NAMALWA (cell line): ENCODE measurements at places on chromosomes 7 and 10.

DNA sequence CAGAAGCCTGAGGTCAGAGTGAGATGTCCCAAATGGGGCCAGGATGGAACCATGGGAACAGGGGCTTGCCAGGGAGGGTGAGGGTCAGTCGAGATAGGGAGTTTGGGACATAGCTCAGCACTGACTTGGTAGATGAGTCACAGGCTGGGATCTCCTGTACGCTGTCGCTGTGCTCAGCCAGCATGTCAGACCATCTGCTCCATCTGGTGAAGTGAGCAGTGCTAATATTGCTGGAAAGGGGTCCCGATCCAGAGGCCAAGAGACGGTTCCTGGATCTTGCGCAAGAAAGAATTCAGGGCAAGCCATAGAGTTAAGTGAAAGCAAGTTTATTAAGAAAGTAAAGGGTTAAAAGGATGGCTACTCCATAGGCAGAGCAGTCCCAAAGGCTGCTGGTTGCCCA is 505.6 kb downstream of the GALNT17 start:
- DNase-seq = no peak

- peak; percentile 75 for DNase-seq
Observed at GRCh38 chr7:137985897-137986251, 16.0 kb downstream of the CREB3L2 start.

GRCh38 chr10:131446171-131446570 is 134.7 kb upstream of the TCERG1L start:
- no peak for DNase-seq

GRCh38 chr10:108849186-108849585 is 1074.1 kb downstream of the XPNPEP1 start:
- no peak for DNase-seq

- DNase-seq = no peak
Observed at GRCh38 chr10:127283576-127283975, 87.2 kb upstream of the INSYN2A start.

- DNase-seq = no peak
Observed at GRCh38 chr7:147380926-147381325, 1209.6 kb upstream of the C7orf33 start.

GRCh38 chr10:43160046-43160920 is 22.0 kb downstream of the CSGALNACT2 start:
- no peak for DNase-seq

DNA sequence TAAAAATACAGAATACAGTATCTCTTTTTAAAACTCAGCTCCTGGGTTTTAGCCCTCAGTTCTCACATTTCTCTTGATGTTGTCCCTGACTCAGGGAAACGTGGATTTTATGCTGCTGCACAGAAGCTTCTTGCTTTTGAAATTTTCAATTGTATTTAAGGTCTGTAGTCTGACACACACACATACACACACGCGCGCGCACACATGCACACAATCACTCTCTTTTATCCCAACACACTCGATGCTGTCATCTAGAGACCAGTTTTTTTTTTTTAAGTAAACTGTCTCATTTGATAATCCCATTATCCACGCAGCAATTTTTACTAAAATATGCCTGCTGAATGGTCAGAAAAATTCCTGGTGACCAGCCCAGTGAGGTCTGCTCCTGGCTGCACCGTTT is 108.6 kb downstream of the KMT2E start:
- no peak for DNase-seq

DNA sequence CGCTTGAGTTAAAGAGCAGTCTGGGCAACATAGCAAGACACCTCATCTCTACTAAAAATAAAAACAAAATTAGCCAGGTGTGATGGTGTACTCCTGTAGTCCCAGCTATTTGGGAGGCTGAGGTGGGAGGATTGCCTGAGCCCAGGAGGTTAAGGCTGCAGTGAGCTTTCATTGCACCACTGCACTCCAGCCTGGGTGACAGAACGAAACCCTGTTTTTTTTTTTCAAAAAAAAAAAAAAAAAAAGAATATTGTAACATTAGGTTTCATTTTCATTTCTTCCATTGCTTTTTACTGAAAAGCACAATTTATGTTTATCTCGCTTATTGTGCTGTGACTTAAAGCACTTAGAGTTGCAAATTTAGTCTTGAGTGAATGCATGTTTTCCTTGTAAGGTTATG is 80.0 kb downstream of the MLLT10 start:
- DNase-seq = no peak

- peak; percentile 60 for DNase-seq
Observed at GRCh38 chr10:9342885-9343570, 1288.5 kb downstream of the GATA3 start.

DNA sequence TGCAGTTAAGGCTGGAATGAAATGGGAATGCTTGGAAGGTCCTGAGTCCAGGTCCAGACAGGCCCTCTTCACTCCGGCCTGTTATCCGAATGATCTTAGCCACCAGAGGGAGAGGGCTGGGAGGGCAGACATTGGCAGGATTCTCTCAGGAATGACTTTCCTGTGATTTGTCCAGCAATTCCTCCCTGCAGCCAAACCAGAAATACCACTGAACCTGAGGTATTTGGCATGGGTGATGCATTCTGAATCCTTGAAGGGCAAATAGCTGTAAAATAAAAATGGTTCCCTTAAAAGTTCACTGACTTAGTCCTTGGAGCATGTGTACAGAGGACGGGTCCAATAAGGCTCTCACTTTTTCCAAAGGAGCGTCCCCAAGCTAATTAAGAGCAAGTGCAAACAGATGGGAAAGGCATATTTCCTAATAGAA is 77.5 kb upstream of the HABP2 start:
- no peak for DNase-seq

DNA sequence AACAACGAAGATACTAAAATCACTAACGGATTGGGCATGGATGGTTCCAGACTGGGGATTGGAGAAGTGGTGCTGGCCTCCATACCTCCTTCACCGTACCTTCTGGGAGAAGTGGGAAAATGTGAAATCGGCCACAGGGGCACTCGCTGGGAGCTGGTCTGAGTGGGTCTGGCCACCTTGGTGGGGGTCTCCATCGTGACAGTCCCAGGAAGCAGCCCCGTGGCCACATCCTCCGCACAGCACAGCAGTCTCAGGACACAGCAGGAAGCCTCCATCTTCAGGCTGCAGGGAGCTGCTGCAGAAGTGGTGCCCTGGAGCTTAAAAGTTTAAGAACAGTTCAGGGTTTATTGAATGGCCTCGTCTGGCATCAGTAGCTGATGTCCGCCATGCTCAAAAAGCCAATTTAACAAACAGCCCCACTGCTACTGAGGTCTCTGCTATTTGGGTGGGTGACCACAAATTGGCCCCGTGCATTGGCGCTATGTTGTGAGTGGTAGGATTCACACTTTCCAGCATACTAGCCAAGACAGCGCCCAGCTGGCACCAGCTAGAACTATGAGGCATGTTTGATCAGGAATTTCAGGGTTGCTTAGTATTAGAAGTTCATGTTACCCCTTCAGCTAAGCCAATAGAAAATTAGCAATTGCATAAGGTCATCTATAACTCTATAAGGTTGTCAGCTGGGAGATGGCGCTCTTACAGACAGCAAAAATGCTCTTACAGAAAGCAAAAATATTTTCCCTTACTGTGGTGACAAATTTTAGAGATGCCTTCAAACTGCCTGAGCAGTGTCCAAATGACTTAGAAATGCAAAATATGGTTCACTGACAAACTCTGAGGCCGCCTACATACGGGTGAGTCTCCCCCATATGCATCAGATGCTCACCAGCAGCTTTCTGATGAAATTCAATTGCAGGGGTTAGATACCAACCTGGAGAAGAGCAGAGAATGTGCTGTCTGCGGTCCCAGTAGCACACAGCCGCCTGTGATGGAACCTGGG is 17.0 kb downstream of the PKD1L1 start:
- no peak for DNase-seq

DNA sequence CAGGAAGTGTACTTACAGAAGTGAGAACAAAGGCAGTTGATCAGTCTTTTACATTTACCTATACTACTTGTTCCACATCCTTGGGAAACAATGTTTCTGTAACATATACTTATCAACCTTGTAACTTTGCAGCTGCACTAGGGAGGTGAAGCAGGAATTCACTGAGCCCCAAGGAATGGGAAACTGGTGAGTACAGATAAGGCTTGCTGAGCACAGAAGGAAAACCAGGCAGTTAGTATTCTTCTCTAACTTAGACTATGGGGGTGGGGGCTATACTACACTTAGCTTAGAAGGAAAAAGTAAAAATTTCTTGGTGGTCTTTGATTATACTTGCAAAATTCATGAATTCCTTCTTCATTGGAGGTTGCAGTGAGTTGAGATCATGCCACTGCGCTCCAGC is 6.9 kb upstream of the ZNF33A start:
- no peak for DNase-seq

- no peak for DNase-seq
Observed at GRCh38 chr10:6924166-6924565, 344.1 kb upstream of the PRKCQ start.

- DNase-seq = peak; percentile 37
Observed at GRCh38 chr7:28207486-28208158, 27.0 kb upstream of the JAZF1 start.

- no peak for DNase-seq
Observed at GRCh38 chr7:56028942-56029630, 22.2 kb downstream of the PSPH start.
